Tibial nerve (tissue), 4 donors: ENCODE measurements at places on chromosomes 16 and 17.
A peak's percentile ranks its signal among the peaks of the same experiment; 100 is the strongest.

DNA sequence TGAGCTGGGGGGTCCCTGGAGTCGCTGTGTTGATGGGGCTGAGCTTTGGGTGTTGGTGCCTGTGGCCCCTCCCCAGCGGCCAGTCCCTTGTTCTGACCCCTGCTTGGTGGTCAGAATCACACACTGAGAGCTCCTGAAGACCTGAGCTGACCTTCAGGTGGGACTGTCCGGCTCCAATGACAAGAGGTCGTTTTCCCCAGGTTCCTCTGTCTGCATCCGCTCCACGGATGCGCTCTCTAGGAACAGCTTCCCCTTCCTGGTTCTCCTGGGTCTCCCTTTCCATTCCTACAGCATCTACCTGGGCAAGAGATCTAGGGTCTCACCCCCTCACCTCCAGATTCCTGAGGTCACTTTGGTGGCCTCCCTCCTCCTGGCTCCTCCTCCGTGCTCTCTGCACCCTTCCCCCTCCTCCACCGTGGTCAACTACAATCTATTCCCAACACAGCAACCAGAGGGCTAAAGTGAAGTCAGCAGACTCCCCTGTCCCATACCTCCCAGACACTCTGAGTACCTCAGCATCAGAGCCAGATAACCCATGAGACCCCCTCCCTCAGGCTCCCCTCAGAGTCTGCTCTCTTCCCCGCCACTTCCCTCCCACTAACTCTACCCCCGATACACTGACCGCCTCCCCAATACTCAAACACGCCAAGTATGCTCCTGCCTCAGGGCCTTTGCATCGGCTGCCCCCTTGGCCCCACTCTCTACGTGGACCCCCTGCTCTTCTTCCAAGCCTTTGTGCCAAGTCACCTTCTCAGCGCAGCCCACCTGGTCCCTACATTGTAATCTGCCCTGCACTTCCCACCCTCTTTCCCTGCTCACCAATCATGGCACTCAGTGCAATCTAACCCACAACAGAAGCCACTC is 9.0 kb upstream of the SEC14L5 start:
- H3K27me3 ChIP-seq, result no peaks in the 10 kb centered on the region
- H3K36me3 ChIP-seq, result no peaks in the 10 kb centered on the region
- H3K4me1 ChIP-seq, result peaks cover 21% of the 10 kb centered on the region
- H3K4me3 ChIP-seq, result no peak overlapping the region

GRCh38 chr17:49775546-49776260 is 11.8 kb upstream of the FAM117A start:
- no peaks in the 10 kb centered on the region for H3K36me3 ChIP-seq
- H3K27me3 ChIP-seq, result no peaks in the 10 kb centered on the region
- peaks cover 20% of the 10 kb centered on the region for H3K4me1 ChIP-seq
- no peak for DNase-seq
- H3K4me3 ChIP-seq, result no peak overlapping the region

- H3K27ac ChIP-seq, result no peak overlapping the region
- no peak for DNase-seq
- no peaks in the 10 kb centered on the region for H3K27me3 ChIP-seq
- no peaks in the 10 kb centered on the region for H3K4me1 ChIP-seq
- no peaks in the 10 kb centered on the region for H3K36me3 ChIP-seq
Observed at GRCh38 chr17:80189611-80190010, 19.8 kb downstream of the CARD14 start.

DNA sequence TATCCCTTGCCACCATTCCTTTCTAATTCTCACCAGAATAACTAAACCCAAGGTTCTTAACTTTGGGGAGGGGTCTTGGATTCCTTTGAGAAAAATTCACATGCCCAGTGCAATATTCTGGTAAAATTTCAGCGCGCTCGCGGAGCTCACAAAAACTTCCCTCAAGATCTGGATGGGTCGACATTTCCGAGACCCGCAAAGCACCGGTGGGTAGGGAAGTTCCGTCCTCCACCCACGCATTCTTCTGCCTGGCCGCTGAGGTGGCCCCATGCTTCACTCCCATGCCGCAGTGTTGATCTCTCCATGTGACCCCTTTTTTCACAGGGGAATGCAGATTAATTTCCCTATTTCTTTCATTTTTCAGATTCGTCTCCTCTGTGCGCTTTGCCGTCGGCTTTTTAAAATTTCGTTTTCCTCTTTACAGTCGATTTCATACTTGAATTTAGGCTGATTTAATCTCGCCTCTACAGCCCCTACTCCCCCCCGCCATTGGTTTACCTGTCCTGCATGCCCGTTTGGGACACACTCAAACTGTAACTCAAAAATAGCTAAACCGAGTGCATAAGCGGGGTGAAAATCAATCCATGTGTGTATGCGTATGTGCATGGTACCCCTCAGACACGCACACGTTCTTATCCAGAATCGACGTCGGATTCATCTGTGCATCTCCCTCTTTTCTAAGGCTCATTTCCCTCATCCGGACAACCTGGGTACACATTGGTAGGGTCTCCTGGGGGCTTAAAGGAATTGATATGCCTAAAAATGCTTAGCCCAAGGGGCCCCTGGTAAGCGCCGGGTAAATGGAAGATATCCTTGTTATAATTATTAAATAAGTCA is 1.4 kb upstream of the SP6 start:
- no peak overlapping the region for H3K4me3 ChIP-seq
- no peaks in the 10 kb centered on the region for H3K36me3 ChIP-seq
- H3K4me1 ChIP-seq, result peaks cover 16% of the 10 kb centered on the region

DNA sequence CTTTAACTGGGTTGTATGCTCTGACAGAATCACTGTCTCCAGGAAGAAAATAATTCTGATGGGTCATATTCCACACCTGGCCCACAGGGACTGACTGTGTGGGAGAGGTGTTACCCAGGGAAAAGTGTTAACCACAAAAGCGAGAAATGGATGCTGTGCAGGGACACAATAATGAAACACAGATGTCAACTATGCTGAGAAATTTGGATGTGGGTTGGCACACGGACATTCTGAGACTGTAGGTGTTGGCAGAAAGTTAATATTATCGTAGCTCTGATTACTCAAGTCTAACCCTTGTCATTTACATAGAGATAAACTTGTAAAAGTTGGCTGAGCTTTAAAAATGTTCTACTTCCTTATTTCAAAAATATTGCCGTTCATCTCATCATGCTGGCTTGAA is 19.6 kb downstream of the TMC5 start:
- no peak overlapping the region for H3K4me3 ChIP-seq
- H3K4me1 ChIP-seq, result no peaks in the 10 kb centered on the region
- no peaks in the 10 kb centered on the region for H3K36me3 ChIP-seq

GRCh38 chr17:83057793-83058265 is 21.6 kb upstream of the METRNL start:
- no peaks in the 10 kb centered on the region for H3K27me3 ChIP-seq
- no peaks in the 10 kb centered on the region for H3K36me3 ChIP-seq
- peak; percentile 9 for DNase-seq
- H3K27ac ChIP-seq, result no peak overlapping the region

DNA sequence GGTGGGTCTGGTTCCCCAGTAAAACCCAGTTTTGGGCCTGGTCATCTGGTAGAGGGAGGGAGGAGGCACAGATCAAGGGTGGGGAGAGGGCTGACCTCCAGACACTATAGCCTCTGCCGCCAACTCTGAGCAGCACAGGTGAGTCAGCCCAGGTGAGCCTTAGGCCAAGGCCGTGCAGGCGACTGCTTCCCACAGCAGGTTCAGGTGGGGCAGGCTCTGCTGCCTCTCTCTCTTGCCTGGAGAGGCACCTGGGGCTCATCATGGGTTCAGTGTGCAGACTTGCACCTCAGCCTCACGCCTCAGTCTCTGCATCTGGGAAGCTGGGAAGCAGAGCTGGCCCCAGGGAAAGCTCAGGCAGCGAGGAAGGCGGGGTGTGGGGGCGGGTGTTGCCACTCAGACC is 37.8 kb upstream of the IL34 start:
- H3K4me1 ChIP-seq, result peaks cover 42% of the 10 kb centered on the region
- peak overlapping the region; percentile 75 for H3K27ac ChIP-seq
- H3K27me3 ChIP-seq, result no peaks in the 10 kb centered on the region
- no peak overlapping the region for H3K4me3 ChIP-seq
- DNase-seq, result no peak
- no peaks in the 10 kb centered on the region for H3K36me3 ChIP-seq

DNA sequence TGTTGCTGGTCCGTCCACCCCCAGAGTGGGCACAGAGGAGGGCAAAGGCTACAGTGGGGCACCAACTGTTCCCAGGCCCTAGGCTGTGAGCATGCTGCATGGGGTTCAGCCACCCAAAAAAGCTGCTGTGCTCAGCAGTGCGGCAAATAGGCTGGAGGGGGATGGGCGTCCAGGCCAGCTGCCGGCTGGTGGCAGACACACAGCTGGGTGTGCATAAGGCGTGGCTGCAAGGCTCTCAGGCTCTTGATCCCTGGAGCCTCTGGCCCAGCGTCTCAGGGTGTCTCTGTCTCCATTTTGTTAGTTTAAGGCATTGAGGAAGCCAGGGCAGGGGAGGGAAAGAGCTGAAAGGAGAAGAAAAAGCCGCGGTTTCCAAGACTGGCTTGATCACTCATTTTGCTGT is 8.8 kb downstream of the RPL19 start:
- peaks cover 24% of the 10 kb centered on the region for H3K27me3 ChIP-seq
- H3K36me3 ChIP-seq, result no peaks in the 10 kb centered on the region
- no peak overlapping the region for H3K4me3 ChIP-seq
- peaks cover 14% of the 10 kb centered on the region for H3K4me1 ChIP-seq
- no peak overlapping the region for H3K27ac ChIP-seq

DNA sequence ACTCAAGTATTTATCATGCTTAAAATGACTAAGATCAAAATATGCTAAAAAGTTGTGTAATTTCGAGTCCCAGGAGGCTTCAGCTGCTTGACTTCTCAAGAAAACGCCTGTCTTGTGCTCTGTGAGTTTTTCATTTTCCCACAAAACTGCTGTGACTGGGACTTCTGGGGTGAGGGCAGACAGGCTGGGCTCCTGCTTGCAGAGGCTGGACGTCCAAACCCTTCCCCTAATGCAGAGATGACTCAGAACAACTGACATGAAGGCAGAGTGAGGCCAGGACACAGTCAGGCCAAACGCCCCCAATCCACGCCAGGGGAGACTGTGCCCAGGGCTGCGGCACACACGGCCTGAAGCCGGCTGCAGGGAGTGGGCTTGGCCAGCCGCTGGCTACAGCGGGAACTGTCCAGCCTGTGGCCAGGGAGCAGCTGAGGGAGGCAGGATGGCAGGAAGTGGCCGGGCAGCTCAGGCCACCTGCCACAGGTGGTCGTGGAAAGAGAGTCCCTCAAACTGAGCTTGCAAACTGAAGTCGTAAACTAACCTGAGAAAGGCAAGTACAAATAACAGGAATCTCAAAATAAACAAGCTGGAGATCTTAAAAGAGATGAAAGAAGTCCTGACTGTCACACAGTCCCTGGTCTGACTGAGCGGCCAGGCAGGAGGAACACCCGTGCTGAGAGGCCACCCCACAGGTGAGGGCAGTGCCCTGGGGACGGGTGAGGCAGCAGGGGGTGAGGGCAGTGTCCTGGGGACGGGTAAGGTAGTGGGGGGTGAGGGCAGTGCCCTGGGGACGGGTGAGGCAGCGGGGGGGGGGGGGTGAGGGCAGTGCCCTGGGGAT is 21.3 kb upstream of the HEXD start:
- no peak overlapping the region for H3K4me3 ChIP-seq
- no peak for DNase-seq
- peaks cover 36% of the 10 kb centered on the region for H3K4me1 ChIP-seq
- H3K27ac ChIP-seq, result peak overlapping the region; percentile 43
- no peaks in the 10 kb centered on the region for H3K27me3 ChIP-seq

DNA sequence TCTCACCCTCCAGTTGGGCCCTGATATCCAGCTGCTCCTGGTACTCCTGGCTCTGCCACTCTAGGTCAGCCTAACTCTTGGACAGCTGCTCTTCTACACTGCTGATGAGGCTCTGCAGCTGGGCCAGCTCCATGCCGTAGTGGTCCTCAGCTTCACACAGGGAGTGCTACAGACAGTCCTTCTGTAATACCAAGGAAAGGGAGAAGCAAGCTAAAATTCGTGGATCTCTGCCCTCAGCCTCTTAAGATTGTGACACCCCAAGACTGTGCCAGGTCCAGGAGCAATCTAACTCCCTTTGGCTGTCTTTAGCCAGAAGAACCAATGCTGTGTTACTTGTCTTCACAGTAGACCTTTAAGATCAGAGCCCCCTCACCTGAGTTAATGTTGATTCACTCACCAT is 7.7 kb upstream of the KRT38 start:
- H3K27ac ChIP-seq, result no peak overlapping the region
- no peaks in the 10 kb centered on the region for H3K36me3 ChIP-seq
- no peaks in the 10 kb centered on the region for H3K4me1 ChIP-seq
- no peak for DNase-seq

- DNase-seq, result peak; percentile 74
- H3K36me3 ChIP-seq, result no peaks in the 10 kb centered on the region
- H3K4me3 ChIP-seq, result no peak overlapping the region
- no peak overlapping the region for H3K27ac ChIP-seq
- H3K27me3 ChIP-seq, result no peaks in the 10 kb centered on the region
- H3K4me1 ChIP-seq, result no peaks in the 10 kb centered on the region
Observed at GRCh38 chr16:11224096-11224893, 31.7 kb downstream of the SOCS1 start.

- H3K4me1 ChIP-seq, result no peaks in the 10 kb centered on the region
- peak; percentile 91 for DNase-seq
- H3K36me3 ChIP-seq, result no peaks in the 10 kb centered on the region
- peak within 1 kb of the TSS; percentile 62 for H3K4me3 ChIP-seq
- H3K27me3 ChIP-seq, result no peaks in the 10 kb centered on the region
Observed at GRCh38 chr16:79600638-79601091, at the start of gene MAF. Gene MAF (minus strand): TSS chr16:79600737. CDS start chr16:79599902, 835 bp downstream.

GRCh38 chr17:57671667-57672632 is 73.1 kb downstream of the CCDC182 start:
- no peak overlapping the region for H3K27ac ChIP-seq
- H3K27me3 ChIP-seq, result no peaks in the 10 kb centered on the region
- no peaks in the 10 kb centered on the region for H3K4me1 ChIP-seq

DNA sequence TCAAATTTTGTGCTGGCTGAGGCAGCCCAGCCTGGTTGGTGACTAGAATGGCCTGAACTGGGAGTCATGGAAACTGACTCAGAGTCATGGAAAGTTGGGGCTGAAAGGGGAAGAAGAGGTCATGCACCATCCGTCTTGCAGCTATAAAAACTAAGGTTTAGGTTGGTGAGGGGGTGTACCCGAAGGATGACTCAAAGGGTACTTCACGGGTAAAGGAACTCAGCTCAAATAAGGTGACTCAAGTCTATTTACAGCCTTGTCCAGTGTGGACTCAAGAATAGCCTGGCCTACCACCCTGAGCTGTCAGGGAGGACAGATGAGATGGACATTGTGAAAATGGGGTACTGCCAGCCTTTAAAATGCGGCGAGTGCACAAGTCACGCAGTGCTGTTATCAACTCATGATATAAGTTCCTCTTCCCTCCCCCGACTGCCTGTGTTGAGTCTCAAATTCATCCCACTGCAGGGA is 18.6 kb downstream of the CD300LB start:
- no peaks in the 10 kb centered on the region for H3K36me3 ChIP-seq
- no peak overlapping the region for H3K4me3 ChIP-seq
- H3K27ac ChIP-seq, result no peak overlapping the region
- DNase-seq, result no peak

- DNase-seq, result no peak
- H3K4me3 ChIP-seq, result no peak overlapping the region
- no peaks in the 10 kb centered on the region for H3K27me3 ChIP-seq
- H3K4me1 ChIP-seq, result no peaks in the 10 kb centered on the region
- H3K27ac ChIP-seq, result no peak overlapping the region
Observed at GRCh38 chr16:72164691-72165090, 7.3 kb downstream of the PMFBP1 start.
